Stimulated activated CD8-positive, alpha-beta memory T cell treated with anti-CD3 and anti-CD28 coated beads, Interleukin-7, amount 100 ng/mL, for 1 hour (primary cell): ENCODE measurements at places on chromosomes 7 and 10.
A peak's percentile ranks its signal among the peaks of the same experiment; 100 is the strongest.

DNA sequence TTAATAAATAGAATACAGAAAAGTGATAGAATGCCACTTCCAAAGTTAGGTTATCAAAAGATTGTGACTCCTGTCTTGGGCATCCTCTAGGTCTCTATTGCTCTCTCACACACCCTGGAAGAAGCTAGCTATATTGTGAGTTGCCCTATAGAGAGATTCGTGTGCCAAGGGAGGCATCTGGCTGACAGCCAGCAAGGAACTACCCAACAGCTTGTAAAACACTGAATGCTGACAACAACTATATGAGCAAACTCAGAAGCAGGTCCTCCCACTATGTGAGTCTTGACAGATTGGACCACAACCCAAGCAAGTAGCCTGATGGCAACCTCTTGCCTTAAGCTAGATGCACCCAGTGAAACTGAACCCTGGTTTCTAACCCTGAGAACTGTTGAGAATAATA, 55.7 kb upstream of the CDK14 start:
- DNase-seq, result no peak

- no peak for DNase-seq
Measured at GRCh38 chr7:13197501-13197900, 510.1 kb downstream of the ARL4A start.

GRCh38 chr10:112811741-112812551, 138.1 kb upstream of the TCF7L2 start:
- no peak for DNase-seq

- DNase-seq, result no peak
Measured at GRCh38 chr10:97024168-97025073, 161.3 kb downstream of the SLIT1 start.

DNA sequence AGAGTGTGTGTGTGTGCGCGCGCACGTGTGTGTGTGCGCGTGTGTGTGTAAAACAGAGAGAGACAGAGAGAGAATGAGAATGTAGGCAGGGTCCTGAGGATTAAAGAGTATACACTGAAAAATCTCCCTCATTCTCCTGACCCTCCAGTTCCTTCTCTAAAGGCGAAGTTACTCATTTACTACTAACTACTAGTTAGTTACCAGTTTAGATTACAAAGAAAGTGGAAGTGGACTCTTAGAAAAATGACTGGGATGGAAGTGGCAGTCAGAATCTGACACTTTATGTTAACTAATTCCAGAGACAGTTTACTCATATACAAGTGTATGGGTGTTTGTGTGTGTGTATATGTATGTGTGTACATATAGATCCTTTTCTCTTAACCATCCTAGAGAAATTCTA, 146.5 kb upstream of the LRRN3 start:
- DNase-seq, result no peak

DNA sequence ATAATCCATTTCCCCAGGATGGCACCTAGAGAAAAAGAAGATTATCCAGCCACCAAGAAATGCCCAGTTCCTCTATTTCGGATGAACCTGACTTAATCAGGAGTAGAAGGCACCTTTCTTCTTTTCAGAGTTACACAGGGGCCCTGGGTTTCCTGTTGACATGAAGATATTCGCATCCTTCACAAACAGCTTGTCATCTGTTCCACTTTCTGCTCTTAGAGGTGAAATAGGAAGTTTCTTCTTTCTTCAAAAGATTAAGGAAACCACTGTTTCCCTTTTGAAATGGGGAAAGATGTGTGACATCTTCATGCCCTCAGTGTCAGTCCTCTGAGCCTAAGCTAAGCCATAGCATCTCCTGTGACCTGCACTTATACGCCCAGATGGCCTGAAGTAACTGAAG, 39.1 kb upstream of the RAB18 start:
- no peak for DNase-seq

GRCh38 chr7:139675127-139676125, 102.4 kb downstream of the HIPK2 start:
- no peak for DNase-seq

DNA sequence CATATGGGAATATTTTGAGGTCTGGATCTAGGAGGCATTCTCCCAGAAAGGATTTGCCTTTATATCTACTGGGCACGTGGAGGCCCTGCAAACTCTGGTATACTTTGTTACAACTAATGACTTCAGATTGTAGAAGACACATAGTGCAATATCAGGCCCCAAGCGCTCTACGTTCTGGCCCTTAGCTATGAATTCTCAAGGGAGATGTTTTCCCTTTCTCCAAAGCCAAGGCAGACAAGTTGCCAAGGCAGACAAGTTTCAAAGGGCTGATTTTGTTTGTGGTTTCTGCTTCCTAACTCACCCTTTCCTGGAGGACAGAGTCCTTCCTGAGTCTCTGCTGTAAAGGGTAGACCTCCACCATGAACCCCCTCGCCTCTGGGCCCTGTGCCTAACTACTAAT, 99.4 kb upstream of the CTTNBP2 start:
- no peak for DNase-seq

DNA sequence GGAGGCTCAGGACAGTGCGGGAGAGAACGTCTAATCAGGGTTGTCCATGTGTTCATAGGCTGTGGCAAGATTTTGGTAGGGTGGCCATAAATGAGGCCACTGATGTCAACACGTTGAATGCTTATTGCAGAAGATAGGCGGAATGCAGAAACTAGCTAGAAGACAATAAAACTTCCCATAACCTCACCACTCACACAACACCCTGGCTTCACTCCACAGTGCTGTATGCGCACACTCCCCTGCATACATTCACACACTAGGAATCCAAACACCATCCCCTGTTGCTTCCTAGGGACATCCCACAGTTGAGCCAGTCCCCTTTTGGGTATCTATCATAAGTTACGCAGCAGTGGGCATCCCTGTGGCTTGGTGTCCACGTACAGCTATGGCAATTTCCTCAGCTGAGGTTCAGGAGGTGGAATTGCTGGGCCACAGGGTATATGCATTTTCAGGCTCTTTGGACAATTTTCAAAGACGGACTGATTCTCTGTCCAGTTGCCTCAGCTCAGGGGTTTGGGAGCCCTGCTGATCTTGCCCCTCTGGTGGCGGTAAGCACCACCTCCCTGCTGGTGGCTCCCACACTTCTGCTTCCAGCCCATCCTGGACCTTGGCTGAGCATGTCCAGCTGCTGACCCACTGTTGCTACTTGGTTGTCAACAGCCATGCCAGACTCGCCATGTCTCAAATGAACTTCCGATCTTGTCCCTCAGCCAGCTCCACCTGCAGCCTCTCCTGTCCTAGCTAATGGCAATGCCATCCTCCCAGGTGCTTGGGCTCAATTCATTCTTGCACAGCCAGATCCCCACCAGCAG, 36.4 kb downstream of the CDH23 start:
- DNase-seq, result no peak

DNA sequence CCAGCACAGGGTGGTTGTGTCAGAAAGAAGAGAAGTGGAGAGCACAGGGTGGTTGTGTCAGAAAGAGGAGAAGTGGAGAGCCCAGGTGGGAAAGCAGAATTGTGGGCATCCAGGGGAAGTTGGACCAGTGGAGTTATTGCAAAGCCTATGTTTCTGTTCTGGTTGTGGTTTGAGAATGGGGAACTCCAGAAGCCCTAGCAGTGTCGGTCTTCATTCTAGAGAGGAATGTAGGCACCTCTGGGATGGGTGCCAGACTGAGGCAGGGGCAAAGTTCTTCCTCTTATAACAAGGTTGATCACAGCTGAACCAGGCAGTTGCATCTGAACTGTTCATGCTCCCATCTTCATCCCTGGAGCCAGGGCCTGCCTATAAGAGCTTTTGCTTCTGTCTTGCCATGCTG, 954 bp downstream of the FSCN3 start:
- DNase-seq, result no peak

GRCh38 chr10:116742367-116743265, at the start of gene HSPA12A:
Gene HSPA12A, minus strand, starts transcription at chr10:116742566. Its CDS starts 97 bp downstream, at chr10:116742469.
- peak; percentile 6 for DNase-seq

- DNase-seq, result no peak
Measured at GRCh38 chr7:4144172-4144701, 537.9 kb upstream of the FOXK1 start.

GRCh38 chr7:17408904-17409290, 110.4 kb downstream of the AHR start:
- DNase-seq, result no peak

DNA sequence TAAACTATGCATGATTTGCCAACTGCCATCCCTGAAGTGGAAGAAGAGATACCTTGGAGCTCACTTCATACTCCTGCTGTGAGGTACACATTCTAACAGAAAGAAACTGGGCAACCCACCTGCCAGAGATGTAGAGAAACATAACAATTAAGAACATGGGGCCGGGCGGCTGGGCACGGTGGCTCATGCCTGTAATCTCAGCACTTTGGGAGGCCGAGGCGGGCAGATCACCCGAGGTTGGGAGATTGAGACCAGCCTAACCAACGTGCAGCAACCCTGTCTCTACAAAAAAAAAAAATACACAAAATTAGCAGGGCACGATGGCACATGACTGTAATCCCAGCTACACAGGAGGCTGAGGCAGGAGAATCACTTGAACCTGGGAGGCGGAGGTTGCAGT, 402.6 kb upstream of the ANKRD30A start:
- no peak for DNase-seq

- DNase-seq, result no peak
Measured at GRCh38 chr10:26574783-26575182, 122.7 kb upstream of the PDSS1 start.

DNA sequence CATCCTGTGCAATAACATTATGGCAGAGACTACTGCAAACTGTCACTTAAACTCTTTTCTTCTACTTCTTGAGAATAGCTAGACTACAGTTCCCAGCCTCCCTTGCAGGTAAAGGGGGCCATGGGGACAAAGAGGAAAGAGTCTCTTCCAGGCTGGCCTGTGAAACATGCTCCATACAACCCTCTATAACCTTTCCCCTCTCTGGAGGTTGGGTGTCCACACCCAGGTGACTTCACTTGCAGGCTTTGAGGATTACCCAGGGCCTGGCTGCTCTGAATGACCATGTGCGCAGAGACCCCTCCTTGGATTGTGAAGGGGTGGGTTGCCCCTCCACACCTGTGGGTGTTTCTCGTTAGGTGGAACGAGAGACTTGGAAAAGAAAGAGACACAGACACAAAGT, 84.1 kb downstream of the SEC61G start:
- no peak for DNase-seq

DNA sequence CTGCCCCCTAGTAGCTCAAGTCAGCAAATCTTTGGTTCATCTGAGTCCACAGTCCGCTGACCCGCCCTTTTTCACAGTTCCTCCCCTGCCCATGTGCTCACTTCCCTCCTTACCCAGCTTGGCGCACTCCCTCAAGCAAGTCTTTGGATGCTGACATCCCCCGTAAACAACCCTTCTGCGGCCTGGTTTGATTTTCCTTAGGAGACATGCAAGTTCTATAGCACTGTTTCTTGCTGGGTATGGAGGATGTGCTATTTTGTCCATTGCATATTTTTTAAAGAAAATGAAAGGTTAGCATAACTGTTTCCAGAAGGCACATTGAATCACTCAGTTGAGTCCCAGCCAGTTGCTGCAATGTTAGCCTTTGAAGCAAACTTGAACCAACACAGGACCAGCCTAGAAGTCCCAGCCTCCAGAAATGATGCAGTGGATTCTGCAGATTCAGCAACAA, 38.2 kb downstream of the HTRA1 start:
- no peak for DNase-seq
